Activated naive CD4-positive, alpha-beta T cell (primary cell): ENCODE measurements at places on chromosomes 11 and 22.

DNA sequence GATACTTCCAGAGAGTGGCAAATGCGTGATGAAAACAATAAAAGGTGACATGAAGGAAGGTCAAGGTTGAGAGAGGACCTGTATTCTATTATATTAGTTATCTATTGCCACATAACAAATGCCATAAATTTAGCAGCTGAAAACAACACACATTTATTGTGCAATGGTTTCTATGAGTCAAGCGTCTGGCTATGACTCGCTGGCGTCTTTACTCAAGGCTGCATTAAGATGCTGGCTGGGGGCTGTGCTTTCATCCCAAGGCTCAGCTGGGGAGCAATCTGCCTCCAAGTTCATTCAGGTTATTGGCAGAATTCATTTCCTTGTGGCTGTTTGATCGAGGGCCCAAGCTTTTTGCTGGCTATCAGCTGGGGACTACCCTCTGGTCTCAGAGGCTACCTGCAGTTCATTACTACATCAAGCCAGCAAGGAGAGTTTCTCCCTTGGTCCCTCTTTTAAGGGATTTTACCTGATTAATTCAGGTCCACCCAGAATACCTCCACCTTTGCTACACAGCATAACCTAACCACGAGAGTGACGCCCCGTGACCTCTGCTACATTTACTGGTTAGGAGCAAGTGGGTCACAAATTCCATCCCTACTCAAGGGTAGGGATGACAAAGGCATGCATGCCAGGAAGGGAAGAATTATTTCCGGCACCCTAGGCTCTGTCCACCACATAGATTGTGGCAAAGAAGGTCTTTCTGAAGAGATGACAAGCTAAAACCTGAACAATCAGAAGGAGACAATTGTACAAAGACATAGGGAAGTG, 549.1 kb downstream of the MN1 start:
- no peak for DNase-seq

DNA sequence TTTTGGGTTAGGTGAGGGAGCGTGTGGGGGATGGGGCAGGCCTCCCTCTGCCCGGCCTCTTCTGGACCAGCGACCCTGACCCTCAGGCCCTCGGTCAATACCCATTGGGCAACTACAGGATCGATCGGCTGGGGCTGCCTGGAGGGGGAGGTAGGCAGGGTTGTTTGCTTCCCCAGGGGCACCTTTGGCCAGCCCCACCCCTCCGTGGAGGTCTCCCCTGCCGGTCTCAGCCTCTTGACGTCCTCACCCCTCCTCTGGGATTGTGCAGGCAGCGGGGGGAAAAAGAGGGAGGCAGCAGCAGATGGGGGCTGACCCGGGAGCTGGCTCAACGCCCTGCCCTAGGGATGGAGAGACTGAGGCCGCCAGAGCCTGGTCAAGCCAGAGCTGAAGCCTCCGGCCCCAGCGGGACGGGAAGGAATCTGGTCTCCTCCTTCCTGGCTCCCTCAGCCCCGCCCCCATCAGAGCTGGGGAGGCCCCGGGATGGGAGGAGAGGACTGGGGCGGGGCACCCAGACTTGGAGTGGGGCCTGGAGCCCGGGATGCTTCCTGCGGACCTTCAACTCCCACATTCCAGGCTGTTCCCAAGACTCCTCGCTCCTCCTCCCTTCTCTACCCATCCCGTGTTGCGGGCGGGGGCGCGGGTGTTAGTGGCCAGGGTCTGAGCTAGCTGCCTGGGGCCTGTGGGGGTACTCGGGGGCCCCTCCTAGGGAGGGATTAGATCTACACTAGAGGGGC, 14.4 kb upstream of the CDC42EP1 start:
- no peak for DNase-seq

DNA sequence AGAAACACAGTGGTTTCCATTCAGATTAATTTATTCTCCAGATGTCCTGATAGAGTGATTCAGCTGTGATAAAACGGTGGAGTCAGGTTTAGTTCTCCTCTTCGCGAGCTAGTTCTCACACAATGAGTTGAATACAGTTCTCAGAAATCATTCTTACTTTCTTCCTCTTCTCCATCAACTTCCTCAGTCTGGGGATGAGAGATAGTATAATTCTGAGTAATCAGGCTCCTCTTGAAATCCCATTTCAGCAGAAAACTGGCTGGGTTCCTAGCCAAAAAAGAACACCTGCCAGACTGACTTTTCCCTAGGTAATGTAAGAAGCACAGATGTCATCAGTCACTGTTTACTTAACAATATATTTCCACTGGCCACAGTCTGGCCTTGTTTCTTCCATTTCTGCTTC, 76.7 kb downstream of the SVIP start:
- DNase-seq, result no peak

GRCh38 chr11:35558513-35558912, 33.1 kb upstream of the PAMR1 start:
- no peak for DNase-seq
